ENCODE measurements at places on chromosomes 12 and 14.

- DNase-seq, result no peak
Measured at GRCh38 chr14:39264558-39264957, 30.8 kb downstream of the MIA2 start.

DNA sequence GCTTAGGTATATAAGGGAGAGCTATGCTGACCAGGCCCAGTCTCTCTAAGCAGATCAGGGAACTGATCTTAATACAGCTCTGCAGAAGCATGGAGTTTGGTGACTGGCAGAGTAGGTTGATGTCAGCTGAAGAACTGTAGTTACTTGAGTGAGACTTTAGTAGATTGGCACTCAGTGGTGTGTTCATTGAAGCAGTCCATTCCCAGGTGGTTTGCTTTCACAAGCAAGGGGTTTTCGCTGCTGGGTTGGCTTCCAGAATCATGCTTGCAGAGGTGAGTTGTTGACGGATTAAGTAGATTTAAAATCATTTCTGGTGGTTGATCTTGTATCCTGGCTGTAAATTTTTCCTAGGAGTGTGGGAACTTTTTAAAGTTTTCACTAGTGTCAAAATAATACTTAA is 6.5 kb upstream of the DHRS7 start:
- DNase-seq, result no peak

- DNase-seq, result no peak
Measured at GRCh38 chr12:101829639-101830366, 956 bp downstream of the GNPTAB start.

DNA sequence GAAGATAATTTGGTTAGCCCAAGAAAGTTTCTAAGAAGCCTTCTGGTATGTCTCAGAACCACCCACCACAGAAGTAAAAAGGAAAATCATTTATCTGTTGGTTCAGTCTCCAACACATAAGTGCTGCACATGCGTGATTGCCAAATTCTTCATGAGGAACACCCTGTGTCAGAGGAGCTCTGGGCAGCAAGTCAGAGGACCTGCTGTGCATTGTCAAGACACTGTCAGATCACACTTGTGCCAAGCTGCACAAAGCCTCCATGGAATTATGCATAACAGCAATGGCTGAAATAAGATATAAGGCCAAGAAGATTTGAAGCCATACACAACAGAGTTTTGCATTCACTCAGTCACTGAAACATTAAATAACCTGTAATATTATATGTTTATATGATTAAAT is 1304.7 kb upstream of the FLRT2 start:
- DNase-seq, result no peak

GRCh38 chr12:43676183-43676813 is 82.3 kb downstream of the PUS7L start:
- no peak for DNase-seq

GRCh38 chr14:32022525-32022924 is 54.6 kb upstream of the ARHGAP5 start:
- no peak for DNase-seq

- no peak for DNase-seq
Measured at GRCh38 chr12:56632701-56633467, 2.8 kb upstream of the BAZ2A start.

DNA sequence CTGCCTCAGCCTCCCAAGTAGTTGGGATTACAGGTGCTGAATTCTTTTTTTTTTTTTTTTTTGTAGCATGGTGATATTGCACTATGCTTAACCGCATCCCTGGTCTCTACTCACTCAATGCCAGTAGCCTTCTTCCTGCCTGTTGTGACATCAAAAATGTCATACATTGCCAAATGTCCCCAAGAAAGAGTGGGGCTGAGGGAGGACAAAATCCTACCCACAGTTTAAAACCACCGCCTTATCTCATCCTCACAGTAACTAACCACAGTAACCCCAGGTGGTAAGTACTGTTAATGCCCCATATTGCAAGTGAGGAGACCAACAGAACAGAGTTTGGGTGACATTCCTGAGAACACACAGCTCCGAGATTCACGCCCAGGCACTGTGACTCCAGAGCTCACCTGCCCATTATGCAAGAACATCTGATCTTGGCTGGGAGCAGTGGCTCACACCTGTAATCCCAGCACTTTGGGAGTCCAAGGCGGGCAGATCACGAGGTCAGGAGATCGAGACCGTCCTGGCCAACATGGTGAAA is 19.6 kb downstream of the MORN3 start:
- no peak for DNase-seq

DNA sequence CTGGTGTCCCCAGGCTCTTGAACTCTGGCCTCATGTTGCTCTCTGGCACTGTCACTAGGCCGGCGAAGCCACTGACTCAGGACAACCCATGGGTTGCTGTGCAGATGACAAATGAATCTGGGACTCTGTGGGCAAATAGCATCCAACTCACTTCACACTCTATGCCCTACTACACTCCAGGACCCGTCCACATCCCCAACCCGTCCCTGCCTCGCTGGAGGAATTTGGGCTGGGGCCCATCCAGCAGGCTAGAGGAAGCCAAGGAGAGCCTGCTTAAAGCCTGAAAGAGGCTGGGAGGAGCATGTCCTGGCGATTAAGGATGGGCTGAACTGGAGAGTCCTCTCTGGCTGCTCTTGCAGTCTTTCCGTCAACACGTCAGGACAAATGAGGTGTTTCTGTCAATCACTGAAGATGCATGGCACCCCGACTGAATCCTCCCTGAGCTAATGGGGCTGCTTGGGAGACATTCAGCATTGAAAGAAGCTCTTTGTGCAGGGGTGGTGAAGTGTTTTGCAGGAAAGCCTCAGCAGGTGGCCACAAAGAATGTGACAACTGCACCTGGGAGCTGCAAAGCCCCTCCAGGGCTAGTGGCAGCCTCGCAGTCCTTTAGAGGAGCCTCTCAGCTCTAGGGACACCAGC is 71.7 kb downstream of the ANO2 start:
- no peak for DNase-seq

Data from hypothalamus (tissue), 51 donors.